ENCODE measurements at places on chromosomes 1 and 21. TPM values are rescaled to one million over a fixed set of nuclear protein-coding genes. Genes with fewer than 3 reads are reported as not detected.
A peak's percentile ranks its signal among the peaks of the same experiment; 100 is the strongest.

DNA sequence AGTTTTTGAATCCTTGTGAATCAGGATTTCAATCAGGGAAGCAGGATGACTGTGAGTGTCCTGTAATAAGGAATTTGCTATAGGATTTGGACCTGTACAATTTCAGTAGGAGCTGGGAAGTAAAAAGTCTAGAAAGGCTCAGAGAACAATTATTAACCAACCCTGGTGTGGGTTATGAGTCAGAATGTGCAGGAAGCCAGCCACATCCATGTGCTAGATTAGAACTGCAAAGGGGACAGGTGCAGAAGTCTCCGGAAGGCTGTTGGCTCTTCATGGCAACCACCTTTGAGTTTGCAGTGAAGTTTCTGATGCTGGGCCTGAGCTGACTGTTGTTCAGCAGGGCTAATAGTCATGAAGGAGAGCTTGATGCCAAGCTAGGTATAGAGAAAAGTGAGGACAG, 70.7 kb downstream of the SPATA46 start:
- DNase-seq, result peak; percentile 65

Gene GIPC2
- total RNA-seq, result not detected

Gene ASCL5
- total RNA-seq, result not detected

DNA sequence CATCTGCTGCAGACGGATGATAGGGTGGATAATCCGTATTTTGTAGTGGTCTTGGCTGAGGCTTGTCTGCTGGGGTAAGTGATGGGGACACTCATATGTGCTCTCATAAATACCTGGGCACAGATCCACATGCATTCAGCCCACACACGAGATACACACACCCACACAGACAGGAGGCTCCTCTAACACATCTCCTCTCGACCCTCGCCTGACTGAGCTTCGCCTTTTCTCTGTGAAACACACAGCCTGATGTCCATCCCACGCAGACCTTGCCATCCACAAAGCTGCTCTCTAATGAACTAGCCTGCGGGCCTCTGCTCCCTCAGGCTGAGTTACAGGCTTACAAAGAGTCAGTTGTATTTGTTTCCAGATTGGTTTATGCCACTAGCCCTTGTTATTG, 96.3 kb upstream of the CSF3R start:
- no peak for DNase-seq

DNA sequence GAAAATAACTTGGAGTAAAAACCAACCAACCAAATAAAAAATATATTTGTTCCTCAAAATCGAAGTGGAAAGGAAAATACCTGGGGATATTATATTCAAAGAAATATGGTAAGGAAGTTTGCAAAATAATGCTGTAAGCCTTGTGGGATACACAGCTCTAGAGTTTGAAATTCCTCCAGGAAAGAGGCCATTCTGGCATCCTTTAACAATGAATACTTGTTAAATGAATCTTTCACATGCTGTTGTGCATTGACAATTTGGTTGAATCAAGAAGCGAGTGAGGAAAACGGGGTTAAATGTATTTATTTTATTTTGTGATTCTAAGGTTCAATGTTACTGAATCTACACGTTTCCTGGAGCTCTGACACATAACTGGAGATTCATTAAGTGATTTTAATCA, 30.5 kb upstream of the NTNG1 start:
- DNase-seq, result no peak

- DNase-seq, result no peak
Observed at GRCh38 chr1:79124756-79125155, 118.2 kb upstream of the ADGRL4 start.

- DNase-seq, result peak; percentile 85
Observed at GRCh38 chr1:93804412-93804811, 74.6 kb downstream of the DNTTIP2 start.

GRCh38 chr1:62144238-62144831, 50.3 kb upstream of the L1TD1 start:
- peak; percentile 60 for DNase-seq

- DNase-seq, result peak; percentile 73
Observed at GRCh38 chr1:79193211-79194079, 186.9 kb upstream of the ADGRL4 start.

DNA sequence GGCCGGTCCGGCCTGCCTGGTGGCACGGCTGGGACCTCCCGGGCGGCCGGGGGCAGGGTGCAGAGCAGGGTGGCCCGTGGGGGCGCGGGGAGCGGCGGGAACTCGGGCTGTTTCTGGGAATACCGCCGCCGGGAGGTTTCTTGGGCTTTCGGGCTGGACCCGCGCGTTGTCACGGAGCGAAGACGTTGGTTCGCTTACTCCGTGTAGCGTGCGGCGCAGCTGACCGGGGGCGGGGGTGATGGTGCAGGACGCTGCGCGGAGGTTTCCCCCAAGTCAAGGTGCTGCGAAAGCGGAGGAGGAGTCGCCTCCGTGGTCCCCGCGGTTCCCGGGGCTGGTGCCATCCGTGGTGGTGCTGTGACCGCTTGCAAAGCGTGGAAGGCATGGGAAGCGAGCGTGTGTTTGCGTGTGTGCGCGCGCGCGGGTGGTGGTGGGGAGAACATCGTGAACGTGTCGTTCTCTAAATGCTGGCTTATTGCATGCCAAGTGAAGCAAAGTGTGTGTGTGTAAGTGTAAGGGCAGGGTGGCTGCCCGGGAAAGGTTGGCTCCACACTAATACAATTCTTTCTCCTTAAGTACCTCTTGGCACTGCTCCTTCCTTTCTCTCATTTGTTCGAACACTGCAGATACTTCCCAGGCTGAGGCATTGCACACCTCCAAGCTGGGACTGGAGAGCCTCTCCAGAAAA, 1.1 kb downstream of the RYR2 start:
- DNase-seq, result no peak

DNA sequence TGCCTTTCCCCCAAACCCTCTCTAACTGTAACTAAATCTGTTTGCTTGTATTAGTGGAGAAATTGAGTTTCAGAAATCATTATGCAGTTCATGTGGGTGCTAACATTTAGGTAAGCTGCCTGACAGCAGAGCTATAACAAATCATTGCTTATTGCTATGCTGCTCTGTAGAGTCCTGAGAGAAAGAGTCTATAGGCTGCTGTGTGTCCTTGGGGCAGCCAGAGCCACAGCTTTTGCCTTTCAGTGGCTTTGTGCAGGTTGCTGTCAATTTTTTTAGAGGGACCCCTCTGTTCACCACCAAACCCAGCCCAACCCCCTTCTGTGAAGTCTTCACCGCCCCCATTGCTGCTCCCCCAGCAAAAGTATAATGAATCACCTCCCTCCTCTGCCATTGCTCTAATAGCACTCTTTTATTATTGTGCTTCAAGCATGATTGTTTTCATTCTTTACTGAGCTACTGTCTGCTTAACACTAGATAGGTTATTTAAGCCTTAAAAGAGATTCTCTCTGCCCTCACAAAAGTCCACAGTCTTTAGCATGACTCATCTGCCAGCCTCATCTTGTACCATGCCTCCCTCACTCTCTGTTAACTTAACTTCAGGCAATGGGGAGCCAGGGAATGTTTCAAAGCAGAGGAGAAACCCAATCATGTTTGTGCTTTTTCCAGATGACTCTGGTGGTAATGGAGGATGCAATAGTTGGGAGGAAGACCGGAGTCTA, 38.6 kb downstream of the DIRAS3 start:
- DNase-seq, result peak; percentile 8

- DNase-seq, result no peak
Observed at GRCh38 chr1:85001742-85002141, 4.8 kb upstream of the MCOLN2 start.

Gene LHX8
- not detected for total RNA-seq

Gene NR1I3
- total RNA-seq, result not detected

Gene ETNK2
- total RNA-seq, result 6.7 TPM

Gene ZNF683
- total RNA-seq, result not detected

DNA sequence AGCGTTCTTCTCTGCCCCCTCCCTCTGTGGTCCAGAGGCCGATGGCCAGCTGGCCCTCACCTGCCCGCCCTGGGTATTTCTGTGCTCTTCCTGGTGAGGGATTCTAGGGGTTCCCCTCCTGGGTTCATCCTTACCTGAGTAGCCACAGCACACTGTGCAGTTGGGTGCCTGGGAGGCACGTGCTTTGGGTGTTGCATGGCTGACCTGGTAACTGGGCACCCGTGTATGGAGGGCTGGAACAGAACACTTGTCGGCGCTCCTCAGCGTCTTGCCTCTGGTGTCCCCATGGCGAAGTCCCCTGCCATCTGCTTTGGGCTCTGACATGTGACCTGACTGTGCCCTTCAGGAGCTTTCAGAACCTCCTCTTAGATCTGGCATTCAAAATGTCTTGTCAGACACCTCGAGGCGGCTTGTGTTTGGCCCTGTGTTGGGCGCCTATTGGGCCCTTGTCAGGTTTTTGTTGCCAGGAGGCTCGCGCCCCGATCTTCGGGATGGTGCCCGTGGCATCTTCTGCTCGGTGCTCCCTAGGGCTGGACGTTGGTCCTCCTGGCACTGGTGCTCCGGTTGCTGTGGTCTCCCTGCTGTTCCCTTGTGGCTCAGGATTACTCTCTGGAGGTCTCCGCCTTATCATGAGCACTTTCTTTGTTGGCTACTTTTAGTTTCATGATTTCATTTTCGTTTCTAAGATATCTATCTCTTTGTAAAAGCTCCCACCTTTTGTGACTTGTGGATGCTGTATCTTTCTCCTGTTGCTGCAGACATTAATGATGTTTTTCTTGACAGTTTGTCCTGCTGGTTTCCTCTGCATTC, 28.5 kb downstream of the SKI start:
- no peak for DNase-seq

GRCh38 chr1:56024155-56024554, 555.2 kb downstream of the PLPP3 start:
- peak; percentile 37 for DNase-seq

- no peak for DNase-seq
Observed at GRCh38 chr1:166920561-166921475, 44.8 kb upstream of the TADA1 start.

DNA sequence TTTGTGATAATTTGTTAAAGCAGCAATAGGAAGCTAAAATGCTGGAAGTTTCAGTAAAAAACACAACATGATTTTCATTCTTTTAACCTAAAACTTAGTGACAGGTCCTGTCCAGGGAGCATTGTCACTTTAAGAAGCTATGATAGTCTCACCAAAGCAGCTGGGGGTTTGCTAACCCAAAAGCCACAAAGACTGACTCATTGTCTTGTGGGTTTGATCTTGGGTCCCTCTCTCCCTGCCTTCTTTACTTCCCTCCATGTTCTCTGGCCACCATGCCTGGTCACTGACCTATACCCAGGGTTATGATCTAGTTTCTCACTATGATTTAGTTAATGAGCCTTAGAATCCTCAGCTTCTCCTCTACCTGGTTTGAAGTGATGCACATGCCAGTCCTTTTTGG, 213.5 kb upstream of the PTGFR start:
- DNase-seq, result peak; percentile 74

GRCh38 chr1:114336360-114336759, 174.6 kb downstream of the TRIM33 start:
- DNase-seq, result peak; percentile 17

DNA sequence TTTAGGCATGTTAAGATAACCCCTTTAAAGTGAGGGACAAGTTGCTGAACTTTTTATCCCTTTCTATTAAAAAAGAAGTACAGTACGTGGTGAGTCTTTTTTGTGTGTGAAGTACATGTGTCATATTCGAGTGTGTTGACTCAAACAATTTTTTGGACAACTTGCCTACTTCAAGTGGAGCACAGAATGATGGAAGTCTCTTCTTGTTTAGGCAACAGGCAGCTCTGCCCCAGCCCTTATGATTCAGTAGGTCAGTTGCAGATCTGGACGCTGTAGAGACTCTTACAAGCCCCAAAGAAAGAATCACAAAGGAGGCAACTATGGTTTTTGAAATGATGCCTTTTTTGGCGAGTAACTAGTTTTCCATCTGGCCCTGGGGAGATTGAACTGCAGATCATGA, 14.4 kb upstream of the ZFP69B start:
- DNase-seq, result no peak

Gene SLC37A1
- total RNA-seq, result 7.6 TPM

GRCh38 chr1:229621663-229622062, 4.3 kb downstream of the TAF5L start:
- DNase-seq, result peak; percentile 21

- DNase-seq, result no peak
Observed at GRCh38 chr1:77994117-77994705, 10.5 kb upstream of the DNAJB4 start.

Gene IL19
- total RNA-seq, result not detected

Gene S100A7A
- not detected for total RNA-seq

DNA sequence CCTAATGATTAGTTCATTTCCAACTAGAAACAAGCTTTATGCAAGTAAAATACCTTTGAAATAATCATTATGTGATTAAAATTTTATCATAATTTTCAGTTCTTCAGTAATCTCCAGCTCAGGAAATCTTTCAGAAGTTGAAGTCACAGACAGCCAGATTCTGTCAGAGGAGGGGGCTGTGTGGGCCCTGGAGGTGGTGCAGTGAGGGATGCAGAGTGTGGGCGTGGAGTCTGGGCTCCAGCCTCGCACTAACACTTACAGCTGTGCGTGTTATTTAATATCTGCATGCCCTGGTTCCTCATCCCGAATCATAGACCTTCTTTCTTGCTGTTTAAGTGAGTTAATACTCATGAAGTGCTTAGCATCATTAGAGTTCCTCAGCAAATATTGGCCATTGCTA, 23.9 kb downstream of the WDR64 start:
- DNase-seq, result no peak

GRCh38 chr1:147561472-147561840, 20.2 kb downstream of the BCL9 start:
- no peak for DNase-seq

Gene KRTAP21-2
- total RNA-seq, result not detected

Gene MAP3K21
- total RNA-seq, result 24.2 TPM

Gene PRRX1
- total RNA-seq, result not detected

GRCh38 chr1:152191260-152191659, 32.2 kb upstream of the RPTN start:
- DNase-seq, result peak; percentile 95

Gene ANGPTL3
- not detected for total RNA-seq

All from MCF 10A (cell line).